ENCODE measurements at places on chromosomes 6 and 20.

- no peaks in the 10 kb centered on the region for H3K27me3 ChIP-seq
- DNase-seq: no peak
- H3K27ac ChIP-seq: no peak overlapping the region
- H3K4me3 ChIP-seq: no peak overlapping the region
Measured at GRCh38 chr6:99661870-99662269, 55.2 kb downstream of the PRDM13 start.

DNA sequence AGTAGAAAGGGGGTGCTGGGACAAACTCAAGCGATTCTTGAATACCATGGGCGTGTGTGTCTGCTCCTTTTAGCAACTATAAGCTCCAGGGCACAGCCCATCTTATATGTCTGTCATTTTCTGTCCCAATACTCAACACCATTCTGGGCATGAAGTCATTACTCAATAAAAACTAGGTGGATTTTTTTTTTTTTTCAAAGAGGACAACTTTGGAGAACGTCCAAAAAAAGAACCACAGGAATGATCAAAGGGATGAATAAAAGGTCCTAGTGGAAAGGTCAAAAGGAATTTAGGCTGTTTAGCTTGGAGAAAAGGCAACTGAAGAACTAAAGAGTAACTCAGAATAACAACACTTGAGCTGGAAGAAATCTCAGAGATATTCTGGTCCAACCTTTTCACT lies 24.4 kb downstream of the UQCC1 start:
- H3K4me1 ChIP-seq: peaks cover 23% of the 10 kb centered on the region
- no peaks in the 10 kb centered on the region for H3K27me3 ChIP-seq
- H3K4me3 ChIP-seq: no peak overlapping the region
- H3K36me3 ChIP-seq: peaks cover 34% of the 10 kb centered on the region
- peak; percentile 77 for DNase-seq
- H3K27ac ChIP-seq: no peak overlapping the region

DNA sequence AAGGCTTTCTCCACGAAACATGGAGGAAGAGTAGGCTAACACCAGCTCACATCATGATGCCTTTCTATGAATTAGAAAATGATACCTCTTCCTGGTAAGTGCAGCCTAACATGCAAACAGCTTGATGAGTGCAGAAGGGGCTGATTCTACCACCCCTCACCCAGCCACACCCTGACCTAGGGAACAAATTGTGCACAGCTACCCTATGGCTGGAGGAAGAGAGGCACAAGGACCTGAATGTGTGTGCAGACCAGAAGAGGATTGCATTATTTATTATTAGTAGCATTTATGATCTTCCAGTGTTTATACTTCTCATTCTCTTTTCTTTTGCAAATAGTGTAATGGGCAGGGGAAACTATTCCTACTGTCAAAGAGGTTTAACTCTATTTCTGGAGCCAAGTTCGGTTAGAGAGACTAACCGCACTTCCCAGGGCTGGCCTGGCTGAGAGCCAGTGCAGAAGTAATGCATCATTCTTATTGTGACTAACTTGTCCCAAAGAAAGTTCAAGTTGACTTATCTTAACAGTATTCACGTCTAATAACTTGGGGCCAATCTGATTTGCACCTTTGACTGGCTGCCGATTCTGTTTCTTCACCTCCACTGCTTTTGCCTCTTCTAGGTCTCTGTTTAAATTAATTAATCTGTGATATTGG lies 237.5 kb downstream of the CD83 start:
- no peaks in the 10 kb centered on the region for H3K27me3 ChIP-seq
- no peak for DNase-seq
- no peak overlapping the region for H3K4me3 ChIP-seq
- H3K27ac ChIP-seq: no peak overlapping the region
- no peaks in the 10 kb centered on the region for H3K4me1 ChIP-seq

- no peak overlapping the region for H3K4me3 ChIP-seq
- no peaks in the 10 kb centered on the region for H3K36me3 ChIP-seq
- peaks cover 10% of the 10 kb centered on the region for H3K4me1 ChIP-seq
- no peak for DNase-seq
- no peak overlapping the region for H3K27ac ChIP-seq
Measured at GRCh38 chr20:60049601-60050000, 91.4 kb downstream of the CDH26 start.

- DNase-seq: no peak
- H3K36me3 ChIP-seq: no peaks in the 10 kb centered on the region
- no peaks in the 10 kb centered on the region for H3K27me3 ChIP-seq
- H3K27ac ChIP-seq: no peak overlapping the region
- H3K4me3 ChIP-seq: no peak overlapping the region
Measured at GRCh38 chr6:97524811-97525210, 241.8 kb upstream of the MMS22L start.

GRCh38 chr6:119957195-119957594 lies 607.6 kb upstream of the MAN1A1 start:
- no peak overlapping the region for H3K4me3 ChIP-seq
- H3K4me1 ChIP-seq: no peaks in the 10 kb centered on the region
- no peak for DNase-seq

GRCh38 chr6:4781967-4782575 lies 5.9 kb downstream of the CDYL start:
- DNase-seq: no peak
- H3K4me1 ChIP-seq: peaks cover 51% of the 10 kb centered on the region
- H3K4me3 ChIP-seq: no peak overlapping the region
- no peak overlapping the region for H3K27ac ChIP-seq
- no peaks in the 10 kb centered on the region for H3K36me3 ChIP-seq
- no peaks in the 10 kb centered on the region for H3K27me3 ChIP-seq

- H3K27ac ChIP-seq: no peak overlapping the region
- no peak overlapping the region for H3K4me3 ChIP-seq
- peaks cover 2% of the 10 kb centered on the region for H3K27me3 ChIP-seq
- no peaks in the 10 kb centered on the region for H3K36me3 ChIP-seq
- H3K4me1 ChIP-seq: no peaks in the 10 kb centered on the region
Measured at GRCh38 chr6:14658030-14658429, 540.5 kb downstream of the CD83 start.

GRCh38 chr6:166415306-166415705 lies 32.6 kb upstream of the MPC1 start:
- peaks cover 32% of the 10 kb centered on the region for H3K27me3 ChIP-seq
- H3K27ac ChIP-seq: no peak overlapping the region
- H3K4me1 ChIP-seq: peaks cover 14% of the 10 kb centered on the region
- DNase-seq: no peak

GRCh38 chr20:48812600-48813445 lies 15.0 kb downstream of the PREX1 start:
- H3K4me1 ChIP-seq: no peaks in the 10 kb centered on the region
- peaks cover 4% of the 10 kb centered on the region for H3K27me3 ChIP-seq
- H3K36me3 ChIP-seq: no peaks in the 10 kb centered on the region
- H3K27ac ChIP-seq: no peak overlapping the region

Measured in HepG2 (cell line).